ENCODE measurements at places on chromosomes 6 and 20.
A peak's percentile ranks its signal among the peaks of the same experiment; 100 is the strongest.

DNA sequence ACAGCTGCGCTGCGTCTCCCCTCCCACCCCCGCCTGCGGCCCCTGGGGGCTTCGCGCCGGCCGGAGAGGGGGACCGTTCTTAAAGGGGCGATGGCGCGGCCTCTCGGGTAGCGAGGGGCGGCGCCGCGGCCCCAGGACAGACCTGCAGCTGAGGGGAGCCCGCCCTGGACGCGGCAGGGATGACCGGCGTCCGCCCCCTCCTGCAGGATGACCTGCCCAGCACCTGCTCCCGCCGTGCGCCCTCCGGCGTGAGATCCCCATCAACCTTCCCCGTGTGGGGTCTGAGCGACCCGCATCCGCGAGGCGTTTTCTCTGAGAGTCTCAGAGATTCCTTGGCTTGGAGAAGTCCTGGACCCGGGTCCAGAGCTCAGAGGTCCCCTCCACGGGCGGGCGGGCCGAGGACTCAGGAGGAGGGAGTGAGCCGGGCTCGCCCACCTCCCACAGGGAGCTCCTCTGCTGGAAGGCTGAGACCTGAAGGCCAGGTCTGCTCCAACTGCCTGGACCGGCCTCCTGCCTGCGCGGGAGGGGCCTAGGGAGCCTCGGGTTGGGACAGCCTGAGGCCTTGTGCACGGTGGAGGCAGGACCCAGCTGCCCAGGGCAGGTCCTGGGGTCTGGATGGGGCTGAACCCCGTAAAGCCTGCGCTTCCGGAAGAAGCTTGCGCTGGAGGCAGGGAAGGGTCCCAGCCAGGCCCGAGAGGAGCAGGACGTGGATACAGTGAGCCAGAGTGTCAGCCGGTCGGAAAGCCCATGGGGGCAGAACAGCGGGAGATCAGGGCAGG is 532 bp upstream of the NKAIN4 start:
- DNase-seq: peak; percentile 43

- DNase-seq: peak; percentile 88
Measured at GRCh38 chr20:43032459-43032858, 157.2 kb downstream of the PTPRT start.

GRCh38 chr20:61253264-61253639 is 1.2 kb downstream of the CDH4 start:
- peak; percentile 57 for DNase-seq

DNA sequence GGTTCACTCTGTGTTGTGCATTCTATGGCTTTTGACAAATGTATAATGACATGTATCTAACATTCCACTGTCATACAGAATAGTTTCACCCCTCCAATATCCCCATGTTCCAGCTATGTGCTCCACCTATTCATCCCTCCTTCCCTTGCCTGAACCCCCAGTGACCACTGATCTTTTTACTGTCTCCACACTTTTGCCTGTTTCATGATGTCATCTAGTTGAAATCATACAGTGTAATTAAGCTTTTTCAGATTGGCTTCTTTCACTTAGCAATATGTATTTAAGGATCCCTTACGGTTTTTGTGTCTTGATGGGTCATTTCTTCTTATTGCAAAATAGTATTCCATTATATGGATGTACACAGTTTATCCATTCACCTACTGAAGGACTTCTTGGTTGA is 39.8 kb downstream of the TGM6 start:
- DNase-seq: no peak

- DNase-seq: no peak
Measured at GRCh38 chr6:21137700-21138335, 455.7 kb upstream of the SOX4 start.

DNA sequence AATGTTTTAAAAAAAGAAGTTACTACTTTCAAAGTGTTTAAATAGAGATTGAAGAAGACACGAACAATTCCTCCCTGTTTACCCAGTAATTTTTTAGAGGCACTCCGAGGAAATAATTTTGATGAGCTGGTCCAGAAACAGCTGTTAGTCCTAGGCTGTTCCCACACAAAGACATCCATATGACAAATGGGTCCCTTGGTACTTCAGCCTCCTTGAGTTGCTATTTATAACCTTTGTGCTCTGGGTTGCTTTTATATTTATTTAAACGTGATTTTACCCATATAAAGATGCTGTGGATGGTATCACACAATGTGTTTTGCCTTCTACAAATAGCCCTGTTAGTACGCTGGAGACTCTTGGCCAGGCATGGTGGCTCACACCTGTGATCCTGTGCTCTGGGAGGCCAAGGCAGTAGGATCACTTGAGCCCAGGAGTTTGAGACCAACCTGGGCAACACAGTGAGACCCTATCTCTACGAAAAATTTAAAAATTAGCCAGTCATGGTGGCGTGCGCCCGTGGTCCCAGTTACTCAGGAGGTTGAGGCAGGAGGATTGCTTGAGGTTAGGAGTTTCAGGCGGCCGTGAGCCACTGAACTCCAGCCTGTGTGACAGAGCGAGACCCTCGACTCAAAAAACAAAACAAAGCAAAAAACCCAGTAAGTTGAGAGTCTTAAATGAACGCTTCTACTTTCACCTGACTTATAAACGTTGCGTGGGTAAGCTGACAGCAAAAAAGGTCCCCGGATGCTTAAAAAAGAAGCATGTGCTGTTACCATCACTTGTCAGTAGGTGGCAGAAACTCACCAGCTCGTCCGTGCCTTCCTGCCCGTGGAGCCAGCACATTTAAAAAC is 56.9 kb upstream of the ARMH2 start:
- DNase-seq: peak; percentile 71

GRCh38 chr6:10268111-10268510 is 146.8 kb downstream of the TFAP2A start:
- DNase-seq: no peak

DNA sequence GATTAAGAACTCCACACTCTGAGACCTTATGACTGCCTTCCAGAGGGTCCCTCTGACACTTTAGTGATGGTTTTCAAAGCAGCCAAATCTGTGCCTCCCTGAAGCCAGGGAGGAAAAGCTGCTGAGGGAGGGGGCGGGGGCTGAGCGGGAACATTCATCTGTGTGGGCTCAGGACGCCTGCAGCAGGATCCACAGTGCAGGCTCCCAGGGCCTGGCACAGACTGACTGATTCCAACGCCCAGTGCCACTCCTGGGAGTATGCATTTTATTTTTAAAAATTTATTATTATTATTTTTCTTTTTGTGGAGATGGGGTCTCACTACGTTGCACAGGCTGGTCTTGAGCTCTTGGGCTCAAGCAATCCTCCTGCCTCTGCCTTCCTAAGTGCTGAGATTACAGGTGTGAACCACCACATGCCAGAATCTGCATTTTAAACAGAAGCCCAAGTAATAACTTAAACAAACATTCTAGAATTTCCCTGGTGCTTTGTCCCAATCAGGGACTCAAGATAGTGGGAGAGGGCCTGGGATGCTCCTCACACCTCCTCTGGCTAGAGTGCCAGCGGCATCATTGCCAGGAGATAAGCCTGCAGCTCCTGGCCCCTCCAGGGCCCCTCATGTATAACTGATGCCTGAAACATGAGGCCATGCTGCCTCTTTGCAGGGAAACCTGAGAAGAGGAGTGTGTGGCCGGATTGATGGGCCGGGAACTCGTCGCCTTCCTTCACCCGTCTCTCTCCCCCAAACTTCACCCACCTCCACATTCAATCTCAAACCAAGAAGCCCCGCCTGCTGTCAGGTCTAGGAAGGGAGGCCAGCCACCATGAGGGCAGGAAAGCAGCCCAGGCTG is 438 bp upstream of the TMC2 start:
- peak; percentile 78 for DNase-seq

GRCh38 chr20:51554538-51555165 is 12.1 kb upstream of the NFATC2 start:
- no peak for DNase-seq

- no peak for DNase-seq
Measured at GRCh38 chr6:157270308-157270707, 53.0 kb downstream of the TMEM242 start.

GRCh38 chr6:53768636-53769035 is 26.2 kb upstream of the LRRC1 start:
- DNase-seq: no peak

DNA sequence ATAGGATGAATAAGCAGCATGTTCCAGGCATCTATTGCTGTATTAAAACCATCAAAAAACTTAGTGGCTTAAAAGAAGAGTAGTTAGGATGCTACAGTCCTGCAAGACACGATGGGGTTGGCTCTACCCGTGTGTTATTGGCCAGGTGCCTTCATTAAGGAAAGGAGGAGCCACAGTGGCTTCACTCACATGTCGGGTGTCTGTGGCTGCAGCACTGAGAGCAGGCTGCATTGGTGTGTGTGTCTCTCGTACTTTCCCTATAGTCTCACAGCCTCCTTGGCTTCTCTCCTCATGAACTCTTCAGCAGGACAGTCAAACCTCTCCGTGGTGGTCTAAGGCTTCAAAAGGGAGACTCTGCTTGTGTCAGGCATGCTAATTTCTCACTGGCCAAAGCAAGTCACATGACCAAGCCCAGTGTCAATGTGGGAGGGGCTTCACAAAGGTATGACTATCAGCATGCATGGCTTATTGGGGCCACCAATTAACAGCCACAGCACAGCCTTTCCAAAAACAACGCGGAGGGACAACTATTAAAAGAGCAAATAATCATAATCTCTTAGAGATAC is 402.8 kb downstream of the KIF16B start:
- no peak for DNase-seq

GRCh38 chr20:8150591-8150990 is 18.5 kb downstream of the PLCB1 start:
- no peak for DNase-seq
